ENCODE measurements at places on chromosomes 3 and 15.

GRCh38 chr15:101023501-101024072 is 104.4 kb downstream of the LRRK1 start:
- DNase-seq, result no peak

GRCh38 chr3:13642597-13642996 is 93.7 kb downstream of the FBLN2 start:
- no peak for DNase-seq

DNA sequence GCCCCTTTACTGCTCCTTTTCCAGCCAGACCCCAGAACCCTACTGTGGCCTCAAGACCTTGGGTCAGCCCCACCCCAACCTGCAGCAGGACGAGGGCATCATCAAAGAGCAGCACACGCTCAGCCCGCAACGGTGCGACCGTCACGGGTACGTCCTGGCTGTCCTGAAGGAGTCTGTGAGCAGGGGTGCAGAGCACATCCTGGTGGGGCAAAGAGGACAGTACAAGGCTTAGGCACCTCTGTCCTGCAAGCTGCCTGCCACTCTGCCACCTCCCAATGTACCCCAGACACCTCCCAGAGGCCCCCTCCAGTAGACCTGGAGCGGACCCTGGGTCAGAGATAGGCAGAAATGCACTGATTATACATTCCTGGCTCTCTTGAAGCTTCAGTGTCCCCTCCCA is 8.0 kb downstream of the ALS2CL start:
- DNase-seq, result no peak

GRCh38 chr15:91534235-91534634 is 319.3 kb upstream of the SLCO3A1 start:
- DNase-seq, result no peak

DNA sequence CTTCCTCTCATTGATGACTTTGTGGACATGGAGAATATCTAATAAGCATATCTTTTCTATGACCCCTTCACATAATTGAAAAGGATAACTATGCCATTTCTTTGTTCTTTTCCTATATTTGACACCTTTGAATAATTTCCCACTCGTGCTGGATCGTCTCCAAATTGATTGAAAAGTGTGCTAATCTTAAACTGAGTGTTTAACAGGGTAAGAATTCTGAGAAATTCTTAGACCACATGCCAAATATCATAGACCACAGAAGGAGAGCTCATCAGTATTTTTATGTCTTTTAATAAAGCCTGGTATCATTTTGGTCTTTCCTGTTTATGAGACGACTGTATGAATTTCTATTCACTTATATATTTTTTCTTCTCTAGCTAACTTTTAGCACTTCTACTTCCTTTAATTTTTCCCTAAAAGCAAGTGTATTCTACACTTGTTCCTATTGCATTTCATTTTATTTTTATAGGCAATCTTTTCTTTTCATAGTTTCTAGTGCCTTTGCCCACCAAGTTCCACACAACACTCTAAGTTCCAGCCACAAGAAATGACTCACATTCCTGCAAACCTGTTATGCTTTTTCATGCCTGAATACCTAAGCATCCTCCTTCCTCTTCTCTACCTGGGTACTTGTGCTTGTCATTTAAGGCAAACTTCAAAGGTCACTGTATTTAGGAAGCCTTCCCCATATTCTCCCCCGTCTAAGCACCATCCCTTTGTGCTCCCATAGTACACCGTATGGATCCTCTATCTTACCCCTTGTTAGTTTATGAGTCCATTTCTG is 30.1 kb downstream of the KBTBD8 start:
- DNase-seq, result no peak

DNA sequence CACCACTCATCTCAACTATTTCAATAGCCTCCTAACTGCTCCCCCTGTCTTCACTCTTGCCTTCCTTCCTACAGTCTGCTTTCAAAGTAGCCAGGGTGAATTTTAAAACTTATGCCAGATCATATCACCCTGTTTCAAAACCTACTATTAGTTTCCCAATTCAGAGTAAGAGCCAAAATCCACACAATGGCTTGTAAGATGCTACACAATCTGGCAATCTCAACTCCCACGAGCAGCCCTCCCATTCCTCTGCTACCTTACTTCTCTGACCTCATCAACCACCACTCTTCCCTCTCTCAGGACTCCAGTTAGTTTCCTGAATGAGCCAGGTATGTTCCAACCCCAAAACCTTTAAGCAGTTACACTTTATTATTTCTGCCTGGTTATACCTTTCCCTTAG is 62.5 kb downstream of the VPS13C start:
- DNase-seq, result no peak

DNA sequence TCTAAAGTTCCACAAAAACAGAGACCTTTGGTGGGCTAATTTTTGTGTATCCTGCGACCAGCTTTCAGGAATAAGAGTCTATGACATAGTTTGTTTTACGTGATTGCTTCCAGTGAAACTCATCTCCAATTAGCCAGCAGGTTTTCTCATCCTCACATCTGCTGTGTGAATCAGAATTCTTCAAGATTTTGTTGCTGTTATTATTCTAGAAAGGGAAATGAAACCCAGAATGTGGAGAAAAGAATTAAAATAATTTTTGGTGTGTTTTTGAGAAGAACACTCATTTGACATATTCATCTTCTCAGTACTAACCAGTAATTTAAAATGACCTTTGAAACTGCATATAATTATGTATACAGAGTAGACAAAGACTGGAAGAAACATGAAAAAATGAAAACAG is 175.9 kb downstream of the USP13 start:
- DNase-seq, result no peak

DNA sequence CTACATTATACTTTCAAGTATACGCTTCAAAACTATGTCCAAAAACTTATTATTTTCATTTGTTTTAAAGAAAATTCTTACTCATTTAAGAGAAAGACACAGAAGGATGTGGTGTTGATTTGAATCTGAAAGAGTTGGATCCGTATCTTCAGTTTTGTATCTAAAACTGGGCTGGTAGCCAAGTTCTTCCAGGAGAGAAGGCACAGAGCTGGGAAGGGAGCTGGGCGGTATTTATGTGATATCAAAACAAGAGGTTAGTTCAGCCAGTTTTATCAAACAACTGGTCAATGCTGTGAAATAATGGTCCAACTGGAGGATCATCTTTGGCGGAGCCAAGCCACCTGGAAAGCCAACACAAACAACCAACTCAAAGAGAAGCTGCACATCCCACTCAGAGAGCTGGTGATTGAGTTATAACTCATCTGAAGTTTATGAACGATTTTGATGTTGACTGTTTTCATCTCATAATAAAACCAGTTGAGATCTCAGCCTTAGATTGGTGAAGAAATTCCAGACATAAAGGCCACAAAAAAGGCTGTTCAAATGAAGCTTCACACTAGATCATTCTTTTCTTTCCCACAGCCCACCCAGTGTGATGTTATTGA is 489.6 kb upstream of the RASGRP1 start:
- peak; percentile 40 for DNase-seq

DNA sequence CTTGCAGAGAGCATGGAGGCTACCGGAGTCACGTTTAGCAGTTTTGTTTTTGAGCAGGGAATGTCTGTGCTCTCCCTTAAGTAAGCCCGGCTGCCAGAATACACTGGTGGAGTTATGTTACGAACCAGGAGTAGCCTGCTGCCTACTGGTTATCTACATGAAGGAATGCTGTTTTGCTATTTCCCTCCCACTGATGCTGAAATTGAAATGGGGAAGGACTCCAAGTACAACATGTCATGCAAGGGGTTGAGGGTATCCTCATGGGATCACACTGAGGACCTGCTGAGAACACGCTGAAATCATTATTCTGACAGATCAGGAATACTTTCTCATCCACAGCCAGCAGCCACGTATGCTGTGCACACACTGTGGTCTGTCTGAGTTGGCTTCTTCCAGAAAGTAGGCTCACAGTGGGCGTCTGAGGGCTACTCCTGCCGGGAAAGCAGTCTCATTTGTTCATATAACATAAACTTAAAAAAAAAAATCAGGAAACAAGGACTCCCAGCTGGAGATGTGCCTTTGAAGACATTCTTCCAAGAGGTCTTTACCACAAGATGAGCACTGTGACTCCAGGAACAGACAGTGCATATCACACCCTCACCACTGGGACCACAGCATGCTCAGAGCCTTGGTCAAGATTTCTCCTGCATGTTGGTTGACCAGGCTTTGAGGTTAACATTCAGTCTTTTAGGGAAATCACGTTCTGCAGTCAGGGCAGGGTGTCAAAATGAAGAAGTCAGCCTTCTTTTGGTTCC is 300.4 kb upstream of the RASGRP1 start:
- DNase-seq, result no peak

- DNase-seq, result no peak
Measured at GRCh38 chr3:124082343-124082742, 90.4 kb upstream of the ROPN1 start.

- no peak for DNase-seq
Measured at GRCh38 chr3:186167646-186168395, 58.9 kb upstream of the ETV5 start.

DNA sequence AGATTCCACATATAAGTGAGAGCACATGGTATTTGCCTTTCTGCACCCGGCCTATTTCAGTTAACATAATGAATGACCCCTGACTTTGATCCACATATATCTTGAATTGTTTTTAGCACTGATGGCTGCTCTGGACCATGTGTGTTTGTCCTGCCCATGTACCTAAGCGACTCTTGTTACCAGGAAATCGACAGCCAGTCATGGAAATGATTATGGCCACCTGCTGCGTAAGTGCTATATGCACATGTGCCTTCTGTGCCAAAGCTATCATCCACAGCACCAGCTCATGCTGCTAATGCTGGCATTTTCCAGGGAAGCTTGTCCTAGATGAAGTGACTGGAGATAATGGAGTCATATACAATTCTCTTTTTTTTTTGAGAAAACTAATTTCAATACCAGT is 103.7 kb downstream of the PEX5L start:
- peak; percentile 34 for DNase-seq

GRCh38 chr3:39501968-39502837 is 34.7 kb downstream of the MOBP start:
- DNase-seq, result no peak

- DNase-seq, result no peak
Measured at GRCh38 chr3:120926146-120926545, 18.1 kb downstream of the STXBP5L start.

DNA sequence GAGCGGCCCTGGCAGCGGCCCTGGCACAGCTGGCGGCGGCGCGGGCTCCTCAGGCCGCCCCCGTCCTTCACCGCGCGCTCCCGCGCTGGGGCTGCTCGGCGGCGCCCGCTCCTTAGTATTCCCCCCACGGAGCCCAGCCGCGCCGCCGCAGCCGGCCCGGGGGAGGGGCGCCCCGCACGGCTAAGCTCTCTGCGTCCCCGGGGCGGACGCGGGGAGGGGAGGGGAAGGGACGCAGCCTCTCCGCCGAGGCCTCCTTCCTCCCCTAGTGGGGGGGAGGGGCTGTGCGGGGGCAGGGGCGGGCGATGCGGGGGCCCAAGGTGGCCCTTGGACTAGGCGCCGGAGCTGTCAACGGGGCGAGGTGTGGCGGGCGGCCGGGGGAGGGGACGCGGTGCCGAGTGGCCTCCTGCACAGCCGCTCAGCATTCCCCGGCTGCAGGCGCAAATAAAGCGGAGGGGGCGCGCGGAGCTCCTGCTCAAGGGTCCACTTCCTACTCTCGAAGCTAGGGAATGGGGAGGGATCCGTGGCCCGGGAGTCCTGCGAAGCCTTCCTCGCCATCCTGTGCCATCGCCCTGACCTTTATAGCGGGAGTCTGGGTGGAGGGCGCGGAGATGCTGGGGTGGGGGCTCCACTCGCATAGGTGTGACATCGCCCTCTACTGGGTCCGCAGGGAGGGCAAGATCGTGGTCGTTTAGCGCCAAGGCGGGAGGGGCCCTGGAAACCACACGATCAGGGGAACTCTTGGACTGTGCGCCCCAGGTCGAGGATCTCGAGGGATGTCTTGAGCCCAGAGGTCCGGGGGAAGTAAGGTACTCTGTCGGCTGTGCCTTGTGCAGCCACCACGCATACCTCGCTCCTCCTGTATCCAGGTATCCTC is 22.2 kb downstream of the EPHB3 start:
- peak; percentile 10 for DNase-seq

GRCh38 chr3:85737846-85738245 is 779.1 kb downstream of the CADM2 start:
- no peak for DNase-seq

DNA sequence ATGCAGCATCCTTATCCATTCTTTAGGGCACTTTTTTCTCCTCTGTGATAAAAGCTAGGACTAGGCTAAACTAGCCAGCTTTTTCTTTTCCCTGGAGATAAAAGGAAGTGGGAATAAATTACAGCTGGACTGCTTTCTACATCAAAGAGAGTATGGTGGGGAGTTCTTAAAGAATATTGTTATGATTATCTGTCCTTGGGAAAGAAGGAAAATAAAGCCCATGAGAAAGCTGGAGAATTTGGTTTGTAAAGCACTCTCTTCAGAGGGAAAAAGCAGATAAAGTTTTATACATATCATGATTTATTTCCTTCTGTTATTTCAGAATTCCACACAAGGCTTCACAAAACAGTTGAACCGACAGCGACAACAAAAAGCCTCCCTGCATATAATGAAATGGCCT is 923.0 kb downstream of the DIPK2A start:
- no peak for DNase-seq

Data from NCI-H2171 (cell line).